ENCODE measurements at places on chromosomes 12 and 14. TPM values are rescaled to one million over a fixed set of nuclear protein-coding genes. Genes with fewer than 3 reads are reported as not detected.

SLC6A13 gene
- total RNA-seq = not detected

NR4A1 gene
- total RNA-seq = 4.4 TPM

ANP32D gene
- not detected for total RNA-seq

NACA gene
- total RNA-seq = 898 TPM

PLEKHD1 gene
- 0.16 TPM for total RNA-seq

LRIG3 gene
- 0.05 TPM for total RNA-seq

ANG gene
- total RNA-seq = 0.77 TPM

ZCRB1 gene
- 45.0 TPM for total RNA-seq

RDH12 gene
- not detected for total RNA-seq

BICDL1 gene
- 42.4 TPM for total RNA-seq

Measured in T-helper 2 cell treated with Interferon-gamma antibody and Interleukin-4, amounts not matched to agents 100 ng/mL and 5 ng/mL, for 36 hours (primary cell).